Activated naive CD8-positive, alpha-beta T cell treated with anti-CD3 and anti-CD28 coated beads, Interleukin-2, amount 50 U/mL, for 24 hours (primary cell): ENCODE measurements at places on chromosomes 3 and 15.
A peak's percentile ranks its signal among the peaks of the same experiment; 100 is the strongest.

DNA sequence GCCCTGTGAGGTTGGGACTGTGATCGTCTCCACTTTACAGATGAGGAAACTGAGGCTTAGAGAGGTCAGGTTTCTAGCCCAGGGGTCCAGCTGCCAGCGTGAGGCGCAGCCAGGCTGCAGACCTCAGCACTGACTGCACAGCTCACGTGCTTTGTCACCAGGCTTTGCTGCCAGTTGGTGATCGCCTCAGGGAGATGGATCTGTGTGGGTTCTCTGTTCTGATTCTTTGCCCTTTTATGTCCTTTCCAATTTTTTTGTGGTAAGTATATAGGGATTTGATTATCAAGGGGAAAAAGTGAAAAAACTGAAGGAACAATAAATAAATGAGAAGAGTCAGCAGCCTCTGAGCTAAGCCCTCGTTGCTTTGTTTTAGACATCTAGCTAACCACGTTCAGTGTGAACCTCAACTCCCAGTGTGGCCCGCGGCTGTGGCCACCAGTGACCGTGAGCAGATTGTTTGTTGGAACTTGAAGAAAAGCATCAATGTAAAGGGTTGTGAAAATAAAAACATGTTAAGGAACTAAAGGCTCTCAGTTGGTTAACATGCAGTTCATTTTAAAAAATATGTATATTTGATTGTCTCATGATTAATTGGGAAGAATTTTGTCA lies 117.6 kb downstream of the PDE8A start:
- no peak for DNase-seq

DNA sequence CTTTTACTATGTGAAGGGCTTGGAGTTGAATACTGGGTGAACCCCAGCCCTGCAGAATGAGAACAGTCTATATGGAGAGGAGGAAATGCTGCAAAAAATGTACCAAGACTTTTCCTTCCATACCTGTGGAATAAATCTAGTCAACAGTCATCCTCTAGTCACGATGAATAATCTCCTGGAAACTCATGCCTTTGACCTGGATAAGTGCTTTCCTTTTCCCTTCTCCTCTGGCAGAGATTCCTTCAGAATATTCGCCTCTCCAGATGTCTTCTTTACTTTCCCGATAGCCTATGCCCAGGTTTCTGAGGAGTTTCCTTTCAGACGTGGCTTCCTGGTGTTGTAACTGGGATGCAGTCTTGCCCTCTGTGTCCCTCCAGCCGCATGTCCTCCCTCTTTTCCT lies 28.1 kb downstream of the CCNL1 start:
- no peak for DNase-seq

DNA sequence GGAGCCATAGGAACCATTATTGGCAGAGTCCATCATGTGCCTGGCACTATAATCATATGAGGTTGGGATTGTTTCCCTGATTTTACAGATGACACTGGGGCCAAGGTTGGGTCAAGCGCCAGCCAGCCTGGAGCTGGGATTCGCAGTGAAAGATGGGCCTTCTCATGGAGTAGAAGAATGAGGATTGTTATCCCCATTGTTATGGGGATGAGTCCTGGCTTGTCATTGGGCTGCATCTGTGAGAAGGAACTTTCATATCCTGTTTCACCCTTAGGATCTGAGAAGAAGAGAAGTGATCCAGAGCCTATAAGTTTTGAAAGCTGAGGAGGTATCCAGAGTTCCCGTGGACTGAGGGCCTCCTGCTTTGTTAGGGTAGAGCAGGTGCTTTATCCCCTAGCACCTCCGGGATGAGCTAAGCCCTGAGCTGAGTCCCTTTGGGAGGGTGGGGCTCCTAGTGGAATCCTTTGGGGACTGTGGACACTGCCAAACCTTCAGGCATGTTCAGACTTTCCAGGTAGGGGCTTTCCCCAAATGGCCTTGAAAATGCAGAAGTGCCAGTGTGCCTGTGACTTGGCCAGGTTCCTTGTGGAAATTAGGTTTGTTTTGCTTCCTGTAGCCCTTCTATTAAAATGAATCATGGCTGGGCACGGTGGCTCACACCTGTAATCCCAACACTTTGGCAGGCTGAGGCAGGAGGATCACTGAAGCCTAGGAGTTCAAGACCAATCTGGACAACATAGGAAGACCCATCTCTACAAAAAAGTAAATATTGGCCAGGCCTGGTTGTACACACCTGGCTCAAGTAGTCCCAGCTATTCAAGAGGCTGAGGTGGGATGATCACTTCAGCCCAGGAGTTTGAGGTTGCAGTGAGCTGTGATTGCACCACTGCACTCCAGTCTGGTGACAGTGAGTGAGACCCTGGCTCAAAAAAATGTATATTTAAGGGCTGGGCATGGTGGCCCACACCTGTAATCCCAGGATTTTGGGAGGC lies 30.2 kb upstream of the BSN start:
- DNase-seq: no peak

GRCh38 chr3:33577588-33577987 lies 137.4 kb upstream of the UBP1 start:
- no peak for DNase-seq

GRCh38 chr3:1943395-1944118 lies 155.1 kb upstream of the CNTN4 start:
- no peak for DNase-seq

GRCh38 chr3:50155891-50156290 lies 767 bp downstream of the SEMA3F start:
- DNase-seq: no peak

- DNase-seq: no peak
Measured at GRCh38 chr15:46343196-46343935, 708.5 kb downstream of the SQOR start.

GRCh38 chr15:32733281-32733680 lies 15.5 kb downstream of the GREM1 start:
- DNase-seq: no peak

GRCh38 chr3:119639494-119640350 lies 20.7 kb downstream of the POPDC2 start:
- no peak for DNase-seq

GRCh38 chr3:54192026-54192425 lies 69.7 kb downstream of the CACNA2D3 start:
- DNase-seq: no peak

- DNase-seq: peak; percentile 12
Measured at GRCh38 chr15:56537881-56538280, 72.9 kb upstream of the MNS1 start.

DNA sequence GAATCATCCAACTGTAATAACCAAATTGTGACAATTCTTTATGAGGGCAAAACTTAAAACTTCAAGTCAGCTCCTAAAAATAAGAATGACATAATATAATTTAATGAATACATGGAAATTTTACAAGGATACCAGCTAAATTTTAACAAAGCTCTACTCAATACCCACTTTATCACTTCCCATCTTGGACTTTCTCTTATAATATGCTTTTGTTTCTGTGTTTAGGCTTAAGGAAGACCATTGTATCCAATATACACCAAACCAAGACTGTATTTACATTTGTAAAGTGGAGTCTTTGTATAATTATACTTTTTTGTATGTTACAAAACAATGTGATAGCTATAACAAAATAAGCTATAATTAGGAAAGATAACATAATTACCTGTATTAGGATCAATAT lies 16.8 kb downstream of the ATP13A3 start:
- no peak for DNase-seq

DNA sequence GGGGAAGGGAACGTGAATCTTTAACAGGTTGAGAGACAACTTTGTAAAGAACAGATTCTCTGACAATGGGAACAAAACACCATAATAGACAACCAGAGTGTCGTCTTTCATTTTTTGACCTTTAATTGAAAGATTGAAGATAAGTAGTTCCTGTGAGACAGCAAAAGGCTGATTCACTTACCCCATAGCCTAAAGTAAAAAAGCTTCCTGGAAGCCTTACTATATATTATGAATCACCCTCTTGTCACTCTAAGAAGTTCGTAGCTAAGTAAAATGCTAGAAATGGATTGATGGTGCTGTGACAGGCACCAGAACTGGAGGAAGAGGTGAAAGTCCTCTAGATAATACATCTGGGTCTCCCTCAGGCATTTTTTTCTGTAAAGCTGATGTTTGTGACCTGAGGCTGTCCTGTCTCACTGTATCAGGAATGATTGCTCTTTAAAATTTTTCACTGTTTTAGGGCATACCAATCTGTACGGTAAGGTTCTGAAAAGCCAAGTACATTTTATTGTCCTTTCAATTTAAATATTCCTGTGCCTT lies 824.6 kb upstream of the SEMA6D start:
- DNase-seq: no peak

- no peak for DNase-seq
Measured at GRCh38 chr3:37574177-37574943, 287.3 kb upstream of the CTDSPL start.

GRCh38 chr15:82533801-82534200 lies 6.5 kb downstream of the RPS17 start:
- DNase-seq: no peak

- no peak for DNase-seq
Measured at GRCh38 chr3:141740349-141740748, 2.3 kb downstream of the RNF7 start.

DNA sequence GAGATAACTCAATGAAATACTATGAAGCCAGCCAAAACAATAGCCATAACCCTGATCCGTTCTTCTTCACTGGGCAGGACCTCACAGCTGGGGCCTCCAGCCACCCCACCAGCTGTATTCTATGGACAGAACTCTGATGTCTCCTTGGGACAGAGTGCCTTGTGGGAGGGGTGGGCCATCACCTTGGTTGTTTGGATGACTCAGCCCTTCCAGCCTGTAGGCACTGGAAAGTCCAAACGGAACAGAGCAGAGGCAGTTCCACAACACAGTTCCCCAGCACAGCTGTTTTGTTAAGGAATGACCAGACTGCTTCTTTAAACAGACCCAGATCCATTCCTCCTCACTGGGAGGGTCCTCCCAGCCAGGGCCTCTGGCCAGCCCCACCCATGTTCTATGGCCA lies 31.9 kb upstream of the ZBED2 start:
- no peak for DNase-seq

- DNase-seq: peak; percentile 50
Measured at GRCh38 chr3:138114988-138115971, at the start of gene DZIP1L. Gene DZIP1L (minus strand): TSS chr3:138115608. CDS start chr3:138103971, 11,637 bp downstream.

DNA sequence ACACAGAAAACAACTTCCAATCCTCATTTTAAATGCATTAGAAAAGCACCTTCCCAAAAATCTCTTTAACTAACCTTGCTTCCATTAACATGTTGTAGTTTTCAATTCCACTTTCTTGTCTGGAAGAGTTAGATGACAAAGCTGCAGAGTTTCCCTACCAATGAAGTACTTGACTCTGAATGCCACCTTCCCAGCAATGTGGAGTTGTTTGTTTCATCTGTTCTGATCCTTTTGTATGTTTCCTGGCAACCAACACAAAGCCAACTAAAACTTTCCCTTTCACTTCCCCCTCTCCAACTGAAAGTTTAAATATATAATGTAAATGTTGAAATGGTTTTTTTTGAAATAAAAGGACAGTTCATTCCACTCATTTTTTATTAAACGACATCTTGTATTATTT lies at the start of gene WDR49:
Gene WDR49, minus strand, starts transcription at position 183 of the 400 bp plus-strand sequence. CDS start 517 bp downstream, outside the sequence.
- no peak for DNase-seq

GRCh38 chr3:197873329-197873728 lies 76.7 kb upstream of the RPL35A start:
- DNase-seq: no peak

- no peak for DNase-seq
Measured at GRCh38 chr3:89405176-89405575, 297.8 kb downstream of the EPHA3 start.

DNA sequence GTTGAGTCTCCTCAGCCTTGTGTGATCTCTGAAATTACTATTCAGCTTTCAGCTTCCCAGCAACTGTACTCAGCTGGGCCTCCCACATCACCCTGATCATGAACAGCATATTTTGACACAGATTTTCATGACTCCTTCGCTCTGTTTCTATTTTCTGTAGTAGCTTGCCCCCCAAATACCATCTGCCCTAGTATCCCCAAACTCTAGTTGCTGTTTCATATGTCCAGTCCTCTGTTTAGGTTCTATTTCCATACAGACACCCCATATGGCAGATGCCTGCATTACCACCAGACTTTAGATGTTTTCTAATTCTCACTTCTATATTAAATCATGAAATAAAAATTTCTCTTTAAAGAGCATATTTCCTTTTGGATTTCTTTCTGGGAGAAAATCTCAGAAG lies 217.2 kb upstream of the ARPP21 start:
- DNase-seq: no peak

GRCh38 chr3:13791198-13792050 lies 88.4 kb downstream of the WNT7A start:
- DNase-seq: no peak

DNA sequence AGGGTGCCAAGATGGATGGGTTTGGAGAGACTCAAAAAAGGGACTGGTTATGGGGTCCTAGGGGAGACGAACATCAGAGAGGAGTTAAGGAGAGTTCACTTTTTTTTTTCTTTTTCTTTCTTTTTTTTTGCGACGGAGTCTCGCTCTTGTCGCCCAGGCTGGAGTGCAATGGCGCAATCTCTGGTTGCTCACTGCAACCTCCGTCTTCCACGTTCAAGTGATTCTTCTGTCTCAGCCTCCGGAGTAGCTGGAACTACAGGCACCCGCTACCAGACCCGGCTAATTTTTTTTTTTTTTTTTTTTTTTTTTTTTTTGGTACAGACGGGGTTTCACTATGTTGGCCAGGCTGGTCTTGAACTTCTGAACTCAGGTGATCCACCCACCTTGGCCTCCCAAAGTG lies 1.2 kb downstream of the SPINT1 start:
- no peak for DNase-seq

DNA sequence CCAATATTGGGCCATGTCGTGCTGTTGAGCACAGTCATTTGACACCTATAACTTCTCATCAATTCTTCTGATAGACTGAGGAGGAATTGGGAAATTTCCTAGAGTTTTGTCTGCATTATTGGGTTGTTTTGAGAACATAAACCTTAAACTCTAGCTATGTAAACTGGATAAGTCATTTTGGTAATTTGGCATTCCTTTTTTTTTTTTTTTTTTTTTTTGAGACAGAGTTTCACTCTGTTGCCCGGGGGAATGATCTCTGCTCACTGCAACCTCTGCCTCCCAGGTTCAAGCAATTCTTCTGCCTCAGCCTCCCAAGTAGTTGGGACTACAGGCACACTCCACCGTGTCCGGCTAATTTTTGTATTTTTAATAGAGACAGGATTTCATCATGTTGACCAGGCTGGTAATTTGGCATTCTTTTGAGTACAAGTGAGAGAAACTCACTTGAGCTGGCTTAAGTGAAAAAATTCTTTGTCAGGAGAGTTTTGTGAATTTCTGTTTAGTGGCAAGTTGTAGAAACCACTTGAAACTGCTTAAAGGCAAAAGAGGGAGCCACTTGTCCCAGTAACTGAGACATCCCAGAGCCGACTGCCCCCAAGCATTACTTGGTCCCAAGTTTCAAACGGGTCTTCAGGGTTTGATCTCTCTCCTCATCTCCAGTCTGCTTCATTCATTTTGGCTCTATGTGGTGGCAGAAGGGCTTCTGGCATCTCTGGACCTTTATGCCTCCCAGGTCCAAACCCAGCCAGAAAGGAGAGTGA lies 34.9 kb downstream of the FLNB start:
- no peak for DNase-seq

GRCh38 chr15:50698101-50698500 lies 11.5 kb upstream of the TRPM7 start:
- DNase-seq: no peak

GRCh38 chr3:184368586-184369183 lies 7.2 kb downstream of the POLR2H start:
- no peak for DNase-seq
